ENCODE measurements at places on chromosomes 16 and 17. TPM values are rescaled to one million over a fixed set of nuclear protein-coding genes. Genes with fewer than 3 reads are reported as not detected.

DNA sequence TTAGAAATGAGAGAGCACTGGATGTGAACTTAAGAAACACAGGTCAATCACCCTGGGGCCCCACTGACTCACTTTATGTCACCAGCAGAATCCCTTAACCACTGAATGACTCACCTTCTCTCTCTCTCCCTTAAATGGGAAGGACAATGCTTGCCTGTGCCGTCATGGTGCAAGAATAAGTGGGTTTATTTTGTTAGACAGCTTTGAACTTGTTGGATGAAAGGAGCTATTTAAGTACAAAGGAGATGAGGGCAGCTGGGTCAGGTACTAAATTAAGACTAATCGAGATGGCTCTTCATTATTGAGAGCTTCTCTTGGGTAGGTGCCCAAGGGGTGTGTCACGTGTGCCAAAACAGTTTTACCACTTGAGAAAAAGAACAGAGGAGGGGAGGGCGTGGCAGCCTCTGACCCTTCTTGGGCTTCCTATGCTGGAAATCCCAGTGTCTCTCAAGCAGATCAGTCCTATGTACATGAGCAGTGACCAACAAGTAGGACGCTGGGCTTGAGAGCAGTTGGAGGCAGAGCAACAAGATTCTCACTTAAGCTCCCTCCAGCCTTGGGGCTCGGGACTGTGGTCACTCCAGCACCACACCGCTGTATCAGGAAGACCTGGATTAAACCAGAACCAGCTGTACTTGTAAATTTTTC, 6.7 kb upstream of the KRT31 start:
- H3K4me3 ChIP-seq: peak overlapping the region; percentile 3
- H3K27me3 ChIP-seq: peaks cover 54% of the 10 kb centered on the region
- peak; percentile 99 for DNase-seq
- peak overlapping the region; percentile 35 for H3K27ac ChIP-seq
- peaks cover 13% of the 10 kb centered on the region for H3K4me1 ChIP-seq

The PLD2 gene
- total RNA-seq: 27.6 TPM

- no peaks in the 10 kb centered on the region for H3K27me3 ChIP-seq
- no peak for DNase-seq
- H3K4me1 ChIP-seq: no peaks in the 10 kb centered on the region
- no peak overlapping the region for H3K4me3 ChIP-seq
- no peaks in the 10 kb centered on the region for H3K36me3 ChIP-seq
Measured at GRCh38 chr16:31678649-31679325, 151.1 kb downstream of the AHSP start.

- no peaks in the 10 kb centered on the region for H3K4me1 ChIP-seq
- no peak for DNase-seq
- H3K27me3 ChIP-seq: no peaks in the 10 kb centered on the region
Measured at GRCh38 chr16:20175358-20175757, 101.7 kb upstream of the GPR139 start.

The FOXC2 gene
- total RNA-seq: 16.8 TPM

The PYDC1 gene
- total RNA-seq: not detected

- no peak for DNase-seq
- H3K4me1 ChIP-seq: peaks cover 30% of the 10 kb centered on the region
- no peaks in the 10 kb centered on the region for H3K36me3 ChIP-seq
- H3K27ac ChIP-seq: no peak overlapping the region
- no peaks in the 10 kb centered on the region for H3K27me3 ChIP-seq
Measured at GRCh38 chr17:31598921-31599571, 207.6 kb downstream of the RAB11FIP4 start.

The TPSB2 gene
- not detected for total RNA-seq

The RBFOX1 gene
- total RNA-seq: not detected

GRCh38 chr16:19746561-19746960, 28.5 kb downstream of the IQCK start:
- no peak overlapping the region for H3K4me3 ChIP-seq
- no peaks in the 10 kb centered on the region for H3K27me3 ChIP-seq
- no peaks in the 10 kb centered on the region for H3K4me1 ChIP-seq
- DNase-seq: no peak
- H3K27ac ChIP-seq: no peak overlapping the region

GRCh38 chr17:4098521-4099209, 44.2 kb downstream of the ZZEF1 start:
- no peaks in the 10 kb centered on the region for H3K4me1 ChIP-seq
- H3K27me3 ChIP-seq: no peaks in the 10 kb centered on the region
- H3K4me3 ChIP-seq: no peak overlapping the region

DNA sequence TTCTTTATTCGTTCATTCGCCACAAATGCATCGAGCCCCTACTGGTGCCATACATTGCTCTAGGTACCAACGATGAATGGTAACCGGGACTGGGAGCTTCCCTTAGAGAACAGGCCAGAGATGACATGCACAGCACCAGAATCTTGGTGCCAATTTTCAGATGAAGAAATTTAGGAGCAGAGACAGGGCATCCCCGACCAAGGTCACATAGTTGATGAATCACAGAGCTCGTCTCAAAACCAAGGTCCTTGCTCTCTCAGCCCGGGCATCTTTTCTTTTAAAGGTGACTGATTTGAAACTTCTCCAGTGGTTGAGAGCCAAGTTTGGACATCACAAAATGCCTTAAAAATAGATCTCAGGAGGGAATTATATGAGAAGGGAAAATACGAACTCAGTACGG, 73.2 kb upstream of the C16orf82 start:
- H3K4me1 ChIP-seq: no peaks in the 10 kb centered on the region
- no peak for DNase-seq
- no peaks in the 10 kb centered on the region for H3K27me3 ChIP-seq
- no peak overlapping the region for H3K27ac ChIP-seq

GRCh38 chr16:47990676-47991075, 165.1 kb downstream of the ABCC12 start:
- no peaks in the 10 kb centered on the region for H3K4me1 ChIP-seq
- H3K36me3 ChIP-seq: no peaks in the 10 kb centered on the region
- DNase-seq: no peak
- H3K27me3 ChIP-seq: no peaks in the 10 kb centered on the region
- no peak overlapping the region for H3K4me3 ChIP-seq
- H3K27ac ChIP-seq: no peak overlapping the region

The TBC1D3K gene
- not detected for total RNA-seq

The TOP2A gene
- 151 TPM for total RNA-seq

The TM4SF5 gene
- not detected for total RNA-seq

DNA sequence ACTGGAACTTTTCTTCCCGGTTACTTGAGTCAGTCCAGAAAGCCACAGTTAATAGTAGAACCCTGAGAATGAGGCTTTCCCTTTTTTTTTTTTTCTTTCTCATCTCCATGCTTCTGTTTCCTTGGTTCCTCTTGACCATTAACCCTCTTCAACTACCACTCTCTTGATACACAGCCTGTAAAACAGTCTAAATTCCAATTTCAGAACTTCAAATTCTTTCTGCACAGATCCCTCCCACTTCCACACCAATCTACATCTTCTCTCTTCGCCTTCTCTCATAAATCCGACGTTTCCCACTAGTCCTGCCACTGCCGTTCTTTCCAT, 588 bp downstream of the METTL16 start:
- H3K4me1 ChIP-seq: peaks cover 11% of the 10 kb centered on the region
- no peaks in the 10 kb centered on the region for H3K36me3 ChIP-seq
- H3K27ac ChIP-seq: no peak overlapping the region
- H3K27me3 ChIP-seq: no peaks in the 10 kb centered on the region

DNA sequence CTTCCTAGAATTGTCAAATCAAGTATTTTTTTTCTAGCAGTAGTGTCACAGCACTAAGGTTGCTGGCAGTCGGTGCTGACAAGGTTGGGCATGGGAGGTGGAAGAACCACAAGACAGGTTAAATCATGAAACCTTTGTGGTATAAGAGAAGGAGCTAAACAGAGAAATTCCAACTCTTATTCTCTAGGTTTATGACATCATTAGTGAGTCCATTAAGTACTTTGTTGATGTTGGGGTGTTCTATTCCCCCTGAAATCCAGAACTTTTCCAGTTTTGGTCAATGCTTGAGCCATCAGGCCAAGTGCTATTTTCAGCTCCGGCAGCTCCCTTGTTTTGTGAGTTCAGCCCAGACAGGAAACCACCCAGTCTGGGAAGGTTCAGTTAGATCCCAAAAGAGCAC, 206.0 kb upstream of the SOX9 start:
- DNase-seq: no peak
- no peaks in the 10 kb centered on the region for H3K27me3 ChIP-seq

The ABAT gene
- 2.4 TPM for total RNA-seq

- H3K36me3 ChIP-seq: no peaks in the 10 kb centered on the region
- no peaks in the 10 kb centered on the region for H3K27me3 ChIP-seq
- no peak overlapping the region for H3K27ac ChIP-seq
- no peak overlapping the region for H3K4me3 ChIP-seq
Measured at GRCh38 chr16:33059206-33059605, 134.8 kb upstream of the TP53TG3C start.

- no peak for DNase-seq
- peak within 1 kb of the TSS; percentile 86 for H3K27ac ChIP-seq
- no peaks in the 10 kb centered on the region for H3K36me3 ChIP-seq
- peak within 1 kb of the TSS; percentile 94 for H3K4me3 ChIP-seq
Measured at GRCh38 chr17:17042384-17042736, at the start of gene MPRIP. TSS of gene MPRIP (plus strand) at chr17:17042457. CDS start at chr17:17042849, 392 bp downstream.

- DNase-seq: no peak
- H3K4me3 ChIP-seq: no peak overlapping the region
- H3K27ac ChIP-seq: no peak overlapping the region
- H3K36me3 ChIP-seq: peaks cover 15% of the 10 kb centered on the region
Measured at GRCh38 chr17:49629447-49629846, 48.5 kb downstream of the SPOP start.

- H3K27me3 ChIP-seq: no peaks in the 10 kb centered on the region
- H3K4me1 ChIP-seq: peaks cover 17% of the 10 kb centered on the region
- H3K4me3 ChIP-seq: no peak overlapping the region
- peaks cover 6% of the 10 kb centered on the region for H3K36me3 ChIP-seq
- peak overlapping the region; percentile 46 for H3K27ac ChIP-seq
- DNase-seq: peak; percentile 72
Measured at GRCh38 chr16:66478733-66479511, 51.8 kb downstream of the BEAN1 start.

DNA sequence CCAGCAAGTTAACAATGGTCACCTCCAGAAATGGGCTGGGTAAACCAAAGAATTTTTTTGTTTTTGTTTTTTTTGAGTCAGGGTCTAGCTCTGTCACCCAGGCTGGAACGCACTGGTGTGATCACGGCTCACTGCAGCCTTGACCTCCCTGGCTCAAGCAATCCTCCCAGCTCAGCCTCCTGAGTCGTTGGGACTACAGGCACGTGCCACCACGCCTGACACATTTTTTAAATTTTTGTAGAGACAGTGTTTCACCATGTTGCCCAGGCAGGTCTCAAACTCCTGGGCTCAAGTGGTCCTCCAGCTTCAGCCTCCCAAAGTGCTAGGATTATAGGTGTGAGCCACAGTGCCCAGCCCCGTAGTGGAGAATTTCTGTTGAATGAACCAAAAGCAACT, 1.7 kb downstream of the SPSB3 start:
- H3K4me1 ChIP-seq: peaks cover 9% of the 10 kb centered on the region
- peak overlapping the region; percentile 88 for H3K4me3 ChIP-seq
- no peaks in the 10 kb centered on the region for H3K27me3 ChIP-seq
- DNase-seq: no peak
- peaks cover 65% of the 10 kb centered on the region for H3K36me3 ChIP-seq

The GGT6 gene
- not detected for total RNA-seq

GRCh38 chr16:83807327-83807709, 460 bp upstream of the HSBP1 start:
- no peaks in the 10 kb centered on the region for H3K27me3 ChIP-seq
- DNase-seq: no peak
- peaks cover 8% of the 10 kb centered on the region for H3K4me1 ChIP-seq

The CNTNAP1 gene
- 1.5 TPM for total RNA-seq

DNA sequence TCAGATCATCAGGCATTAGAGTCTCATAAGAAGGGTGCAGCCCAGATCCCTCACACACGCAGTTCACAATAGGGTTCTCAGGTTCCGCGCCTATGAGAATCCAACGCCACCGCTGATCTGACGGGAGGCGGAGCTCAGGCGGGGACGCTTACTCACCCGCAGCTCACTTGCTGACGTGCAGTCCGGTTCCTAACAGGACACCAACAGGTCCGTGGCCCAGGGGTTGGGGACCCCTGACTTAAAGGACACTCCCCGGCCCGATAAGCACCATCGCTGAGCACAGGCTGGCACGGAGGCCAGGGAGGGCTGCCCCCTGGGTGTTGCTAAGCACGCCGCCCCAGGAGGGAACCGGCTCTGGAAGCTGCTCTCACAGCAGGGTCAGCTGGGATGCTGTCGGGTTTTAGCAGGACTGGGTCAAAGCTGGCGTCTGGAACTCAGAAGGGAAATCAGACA, 30.1 kb upstream of the BAHCC1 start:
- H3K27ac ChIP-seq: peak overlapping the region; percentile 69
- no peaks in the 10 kb centered on the region for H3K27me3 ChIP-seq
- H3K4me1 ChIP-seq: peaks cover 24% of the 10 kb centered on the region
- peak overlapping the region; percentile 60 for H3K4me3 ChIP-seq

GRCh38 chr16:14286368-14287230, 215.5 kb downstream of the MRTFB start:
- peaks cover 5% of the 10 kb centered on the region for H3K4me1 ChIP-seq
- DNase-seq: no peak
- H3K4me3 ChIP-seq: peak overlapping the region; percentile 82
- H3K27me3 ChIP-seq: no peaks in the 10 kb centered on the region
- peaks cover 15% of the 10 kb centered on the region for H3K36me3 ChIP-seq
- no peak overlapping the region for H3K27ac ChIP-seq

DNA sequence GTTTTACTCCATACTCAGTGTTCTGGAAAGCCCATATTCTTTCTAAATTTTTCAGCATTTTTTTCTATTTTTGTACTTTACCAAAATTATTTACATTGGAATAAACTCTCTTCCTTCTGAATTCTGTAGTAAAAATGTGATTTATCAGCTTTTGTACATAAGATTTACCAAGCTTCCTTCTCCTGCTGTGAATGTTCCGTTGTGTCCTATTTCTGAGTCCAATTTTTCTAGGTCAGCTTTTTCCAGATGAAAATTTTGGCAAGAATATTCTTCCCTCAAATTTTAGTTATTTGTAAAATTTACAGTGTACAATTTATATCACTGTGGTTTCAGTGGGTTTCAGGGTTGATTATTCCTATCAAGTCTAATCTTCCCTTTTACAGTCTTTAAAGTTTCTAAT, 27.5 kb downstream of the ASPA start:
- no peaks in the 10 kb centered on the region for H3K4me1 ChIP-seq
- no peak overlapping the region for H3K4me3 ChIP-seq
- H3K27me3 ChIP-seq: peaks cover 16% of the 10 kb centered on the region
- no peaks in the 10 kb centered on the region for H3K36me3 ChIP-seq
- no peak overlapping the region for H3K27ac ChIP-seq
- no peak for DNase-seq

The TBC1D3C gene
- 3.4 TPM for total RNA-seq

- H3K4me3 ChIP-seq: no peak overlapping the region
- no peaks in the 10 kb centered on the region for H3K27me3 ChIP-seq
- peaks cover 8% of the 10 kb centered on the region for H3K4me1 ChIP-seq
- peaks cover 50% of the 10 kb centered on the region for H3K36me3 ChIP-seq
- peak; percentile 12 for DNase-seq
Measured at GRCh38 chr16:67571981-67572431, 9.7 kb downstream of the CTCF start.

The TEX19 gene
- total RNA-seq: not detected

Data from MCF 10A (cell line).